ENCODE measurements at places on chromosomes 13 and 19.
A peak's percentile ranks its signal among the peaks of the same experiment; 100 is the strongest.

- DNase-seq: no peak
These were observed 1004.1 kb upstream of the PCDH9 start for GRCh38 chr13:68234274-68234673.

DNA sequence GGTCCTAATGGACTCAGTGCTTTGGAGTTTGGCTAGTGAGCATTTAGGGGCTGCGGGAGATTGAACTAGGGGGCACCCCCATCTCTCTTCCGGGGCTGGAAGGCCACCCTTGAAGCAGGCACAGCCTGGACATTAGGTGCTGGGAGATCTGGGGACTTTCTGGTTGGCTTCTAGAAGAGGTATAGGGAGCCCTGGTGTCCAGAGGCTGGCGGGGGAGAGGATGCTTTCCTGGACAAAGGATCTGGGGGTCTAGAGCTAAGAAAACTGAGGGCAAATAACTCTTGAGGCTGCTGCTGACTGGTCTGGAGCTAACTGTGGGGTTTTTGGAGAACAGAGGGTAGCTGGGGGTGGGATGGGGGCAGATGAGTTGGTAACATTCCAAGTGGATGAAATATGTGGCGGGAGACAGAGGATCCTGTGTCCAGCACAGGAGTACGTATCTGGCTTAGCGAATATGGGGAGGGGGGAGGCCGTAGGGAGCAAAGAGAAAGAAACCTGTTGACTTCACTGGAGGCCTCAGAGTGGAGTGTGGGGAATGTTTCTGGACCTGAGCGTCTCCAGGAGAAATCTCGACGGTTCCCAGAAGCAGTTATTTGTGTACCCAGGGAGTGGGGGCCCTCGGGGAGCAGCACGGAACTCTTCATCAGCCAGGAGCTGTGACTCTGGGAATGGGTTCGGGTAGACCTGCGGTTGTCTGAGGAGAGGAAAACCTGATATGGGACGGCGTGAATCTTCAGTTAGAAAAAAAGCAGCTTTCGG, 1.4 kb downstream of the HNRNPUL1 start:
- DNase-seq: no peak

- DNase-seq: no peak
These were observed 180.9 kb upstream of the ZNF507 start for GRCh38 chr19:32164384-32164992.

DNA sequence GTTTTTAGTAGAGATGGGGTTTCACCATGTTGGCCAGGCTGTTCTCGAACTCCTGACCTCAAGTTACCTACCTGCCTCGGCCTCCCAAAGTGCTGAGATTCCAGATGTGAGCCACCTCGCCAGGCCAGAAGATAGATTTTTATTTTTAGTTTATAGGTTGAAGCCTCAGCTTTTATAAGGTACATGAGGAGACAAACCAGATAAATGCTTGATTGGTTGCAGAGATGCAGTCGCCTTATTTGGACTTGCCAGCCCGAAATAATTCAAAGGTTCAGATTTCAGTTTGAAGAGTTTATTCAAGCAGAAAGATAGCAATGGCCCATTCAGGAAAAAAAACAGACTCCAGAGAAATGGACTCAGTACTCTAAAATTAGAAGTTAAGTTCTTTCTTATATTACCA, 3.1 kb downstream of the ZNF69 start:
- DNase-seq: no peak

- DNase-seq: no peak
These were observed at the start of gene SIGLEC6 for GRCh38 chr19:51531349-51532315. SIGLEC6 (minus strand) TSS chr19:51531670; CDS start chr19:51531648, 22 bp downstream.

DNA sequence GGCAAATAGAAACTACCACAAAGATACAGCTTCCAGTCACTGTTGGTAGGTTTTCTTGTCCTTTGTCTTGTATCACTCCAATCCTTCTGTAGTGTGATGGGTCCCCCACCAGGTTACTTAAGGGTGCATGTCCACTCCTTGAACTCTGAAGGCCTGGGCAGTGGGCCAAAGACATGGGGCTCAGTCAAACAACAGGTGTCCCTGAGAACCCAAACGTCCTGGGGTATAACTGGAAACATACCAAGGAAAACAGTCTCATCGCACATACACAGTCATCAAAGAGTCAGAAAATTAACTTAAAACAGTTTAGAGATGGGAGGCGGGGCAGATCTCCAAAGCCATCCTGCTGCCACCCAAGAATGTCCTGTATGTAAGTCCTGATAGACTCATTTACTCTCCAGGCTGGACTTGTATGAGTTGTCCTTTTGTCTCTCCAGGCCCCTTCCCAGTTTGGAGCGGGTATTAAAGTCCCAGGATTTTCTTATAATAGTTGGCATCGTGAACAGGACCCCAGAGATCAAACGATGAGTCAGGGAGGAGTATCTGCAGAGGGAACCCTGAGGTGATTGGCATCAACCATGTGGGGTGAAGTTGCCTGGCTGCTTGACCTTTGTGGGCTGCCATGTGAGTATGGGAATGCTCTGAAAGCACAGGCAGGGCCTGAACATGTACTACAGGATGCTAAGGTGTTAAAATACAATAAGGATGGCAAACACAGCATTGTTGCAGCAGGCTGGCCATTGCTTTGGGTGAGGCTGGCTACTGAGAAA, 613.2 kb upstream of the KLF12 start:
- no peak for DNase-seq

GRCh38 chr13:63851526-63851925, 2435.9 kb upstream of the PCDH20 start:
- no peak for DNase-seq

DNA sequence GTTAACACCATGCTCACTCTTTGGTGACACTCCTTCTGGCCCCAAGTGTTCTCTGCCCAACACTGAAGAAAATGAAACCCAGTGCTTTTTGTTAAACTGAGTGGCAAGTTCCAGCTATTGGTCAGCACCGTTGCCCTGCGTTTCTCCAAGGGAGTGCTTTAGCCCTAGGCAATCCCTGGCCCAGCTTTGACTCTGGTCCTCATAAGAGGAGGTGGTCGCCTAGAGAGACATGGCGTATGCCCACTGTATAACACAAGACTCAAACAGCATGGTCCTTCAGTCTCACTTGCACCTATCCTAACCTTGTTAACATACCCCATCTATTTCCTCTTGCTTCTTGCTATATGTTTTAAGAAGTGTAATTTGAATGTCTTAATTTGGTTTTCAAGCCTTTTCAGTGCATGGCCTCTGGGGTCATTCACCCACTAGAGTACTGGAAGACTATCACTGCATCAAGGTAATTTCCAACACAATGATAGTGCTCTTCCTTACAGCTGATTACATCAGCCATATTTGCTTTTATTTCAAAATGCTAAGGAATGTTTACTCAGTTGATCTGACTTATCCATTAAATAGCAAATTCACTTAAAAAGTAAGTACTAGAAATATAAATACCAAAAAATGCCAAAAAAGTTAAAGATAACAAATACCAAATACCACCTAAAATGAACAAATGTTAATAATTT, 190.5 kb upstream of the SOX21 start:
- no peak for DNase-seq

DNA sequence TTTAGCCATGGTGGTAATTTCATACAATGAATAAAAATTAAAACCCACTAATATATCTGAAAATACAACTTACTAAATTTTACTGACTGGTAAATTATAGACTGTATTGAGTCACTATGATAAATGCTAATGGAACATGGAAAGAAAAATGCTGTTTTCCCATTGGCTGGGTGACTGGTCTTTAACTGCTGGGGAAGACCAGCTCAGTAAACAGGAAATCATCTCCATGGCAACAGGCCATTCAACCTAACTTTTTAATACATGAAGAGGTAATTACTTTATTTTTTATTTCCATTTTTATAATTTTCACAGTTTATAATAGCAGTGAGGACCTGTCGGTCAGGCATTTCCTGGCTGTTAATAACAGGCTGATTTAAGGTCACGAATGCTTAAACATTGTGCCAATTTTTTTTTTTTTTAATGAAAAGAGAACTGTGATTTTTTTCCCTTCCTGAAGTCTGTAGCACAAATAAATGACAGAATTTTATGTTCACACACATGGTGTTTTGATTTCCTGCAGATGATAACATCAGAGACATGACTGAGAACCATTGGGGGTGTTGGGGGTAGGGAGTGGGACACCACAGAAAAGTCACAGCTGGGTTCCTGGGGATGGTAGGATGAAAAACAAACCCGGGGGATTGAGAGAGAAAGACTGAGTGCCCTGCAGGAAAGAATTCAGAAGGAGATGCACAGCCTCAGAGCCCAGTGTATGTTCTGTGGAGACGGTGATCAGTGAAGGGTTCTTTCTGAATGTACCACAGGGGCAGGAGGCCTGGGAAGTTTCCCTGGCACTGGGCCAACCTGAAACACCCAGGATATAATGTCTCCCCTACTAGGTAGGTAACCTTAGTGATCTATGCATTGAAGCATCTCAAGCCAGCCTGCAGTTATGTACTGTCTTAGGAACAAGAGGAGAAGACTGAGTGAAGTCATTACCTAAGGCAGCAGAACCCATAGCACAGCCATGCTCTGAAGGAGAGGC, 297.1 kb downstream of the COG6 start:
- peak; percentile 53 for DNase-seq

GRCh38 chr13:48210178-48210577, 22.8 kb upstream of the ITM2B start:
- DNase-seq: no peak

GRCh38 chr19:33278403-33279269, 23.7 kb downstream of the CEBPA start:
- DNase-seq: no peak

DNA sequence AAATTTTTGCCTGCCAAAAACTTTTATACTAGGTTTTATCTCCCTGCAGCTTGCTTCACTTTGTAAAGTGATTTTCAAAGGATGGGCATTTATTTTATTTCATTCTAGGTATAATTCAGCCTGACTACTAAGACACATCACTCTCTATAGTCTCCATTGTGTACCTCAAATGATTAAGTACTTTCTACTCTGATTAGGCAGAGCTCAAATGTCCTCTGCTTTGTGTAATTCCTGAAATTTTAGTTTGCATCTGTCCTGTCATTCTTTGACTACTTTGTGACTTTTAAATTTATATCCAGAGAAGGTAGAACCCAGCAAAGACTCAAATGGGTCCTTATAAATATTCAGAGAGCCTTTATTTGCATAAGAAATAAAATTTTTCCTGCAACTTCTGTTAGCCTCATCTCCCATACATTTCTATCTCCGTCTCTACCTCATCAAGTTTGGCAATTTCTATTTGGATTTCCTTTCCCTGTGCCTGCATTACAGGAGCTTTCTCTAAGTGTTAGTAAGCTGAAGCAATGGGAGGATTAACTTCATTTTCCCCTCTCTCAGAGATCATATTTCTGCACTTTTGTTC, 1038.0 kb upstream of the ATXN8OS start:
- DNase-seq: no peak

GRCh38 chr13:59745392-59745788, 418.3 kb downstream of the DIAPH3 start:
- no peak for DNase-seq

Data from CD4-positive, alpha-beta T cell (primary cell).